Kasumi-1 (cell line): ENCODE measurements at places on chromosomes 3 and 15.

DNA sequence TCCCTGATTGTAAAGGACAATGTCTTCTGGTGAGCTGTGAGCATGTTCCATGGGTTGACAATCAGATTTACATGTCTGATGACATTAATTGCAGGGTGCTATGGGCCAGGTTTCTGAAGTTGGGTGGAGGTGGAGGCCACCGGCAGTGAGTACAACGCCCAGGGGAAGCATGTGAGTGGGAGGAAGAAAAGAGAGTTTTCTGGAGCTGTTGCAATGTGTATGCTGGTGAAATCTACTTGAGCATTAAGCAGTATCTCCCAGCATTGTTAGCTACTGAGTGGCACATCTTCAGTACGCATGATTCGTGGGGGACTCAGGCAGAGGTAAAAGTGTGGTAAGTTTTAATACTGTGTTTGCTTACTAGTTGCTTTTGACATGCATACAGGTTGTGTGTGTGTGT, 26.6 kb downstream of the TMEM45A start:
- no peak for DNase-seq

- DNase-seq: no peak
Measured at GRCh38 chr3:55488398-55489055, 1.4 kb upstream of the WNT5A start.

DNA sequence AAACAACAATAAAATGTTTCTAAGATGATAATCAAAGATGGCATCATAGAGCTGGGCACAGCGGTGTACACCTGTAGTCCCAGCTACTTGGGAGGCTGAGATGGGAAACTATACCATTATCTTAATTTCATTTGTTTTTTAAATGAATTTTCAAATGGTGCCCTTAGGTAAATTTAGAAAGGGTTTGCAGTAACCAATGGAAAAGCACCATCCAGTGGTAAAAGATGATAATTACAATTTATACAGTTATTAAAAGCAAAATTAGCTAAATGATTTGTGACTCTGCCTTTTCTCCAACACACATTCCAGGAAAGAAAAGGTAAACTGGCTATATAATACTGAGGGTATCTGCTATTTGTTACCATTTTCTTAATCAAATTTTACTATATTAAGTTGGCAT, 14.4 kb upstream of the ANKRD28 start:
- DNase-seq: peak; percentile 69

DNA sequence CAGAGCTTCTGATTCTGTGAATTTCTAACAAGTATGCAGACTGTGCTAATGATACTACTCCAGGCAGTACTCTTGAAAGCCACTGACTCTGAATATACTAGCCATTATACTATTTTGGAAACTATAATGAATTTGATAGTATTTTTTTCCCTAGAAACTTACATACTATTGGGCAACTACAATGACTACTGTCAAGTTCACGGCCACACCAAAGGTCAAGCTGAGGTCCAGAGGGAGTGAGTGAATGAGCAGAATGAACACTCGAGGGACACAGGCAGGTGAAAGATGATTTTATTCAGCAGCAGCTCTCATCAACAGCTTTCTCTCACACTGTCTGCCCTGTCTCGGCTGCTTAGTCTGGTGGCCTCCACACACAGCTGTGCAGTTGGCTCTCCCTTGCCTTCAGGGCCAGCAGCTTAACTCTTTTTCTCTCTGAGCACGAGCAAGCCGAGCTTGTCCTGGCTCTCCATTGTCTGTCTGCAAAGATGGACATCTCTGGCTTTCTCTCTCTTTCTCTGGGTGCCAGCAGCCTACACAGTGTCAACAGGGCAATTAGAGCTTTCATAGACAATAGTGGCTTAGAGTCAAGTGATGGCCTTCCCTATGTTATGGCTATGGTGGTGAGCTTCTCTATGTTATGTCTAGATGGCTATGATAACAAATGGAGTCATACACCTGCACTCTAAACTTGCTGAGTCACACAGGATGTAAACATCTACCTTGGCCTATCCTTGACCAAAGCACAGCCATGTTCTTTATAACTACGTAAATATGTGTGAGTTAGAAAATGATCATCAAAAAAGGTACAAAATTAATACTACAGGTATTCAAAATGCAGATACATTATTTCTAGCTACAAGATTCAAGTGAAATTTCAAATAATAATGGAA, 362.4 kb downstream of the CGGBP1 start:
- no peak for DNase-seq

DNA sequence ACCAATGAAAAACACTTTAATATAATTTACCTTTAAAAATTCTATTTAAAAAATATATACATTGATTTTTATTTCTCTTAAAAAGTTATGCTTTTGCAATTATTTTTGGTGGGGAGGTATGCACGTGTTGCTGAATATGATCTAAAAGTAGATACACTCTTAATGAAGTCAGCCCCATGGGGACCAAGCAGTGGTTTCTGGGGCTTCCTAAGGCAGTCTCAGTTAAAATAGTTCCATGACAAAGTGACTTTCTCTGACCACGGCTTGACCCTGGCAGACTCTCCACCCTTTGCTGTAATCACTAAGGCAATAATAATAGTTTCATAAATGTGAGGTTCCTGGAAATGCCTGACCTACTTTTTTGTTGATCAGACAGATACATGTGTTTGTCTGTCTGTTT, 50.4 kb downstream of the CCR4 start:
- no peak for DNase-seq
